Fibroblast of mammary gland (primary cell): ENCODE measurements at places on chromosomes 6 and 20.

GRCh38 chr6:27668442-27669294 lies 195.8 kb upstream of the ZNF184 start:
- DNase-seq: peak; percentile 73

DNA sequence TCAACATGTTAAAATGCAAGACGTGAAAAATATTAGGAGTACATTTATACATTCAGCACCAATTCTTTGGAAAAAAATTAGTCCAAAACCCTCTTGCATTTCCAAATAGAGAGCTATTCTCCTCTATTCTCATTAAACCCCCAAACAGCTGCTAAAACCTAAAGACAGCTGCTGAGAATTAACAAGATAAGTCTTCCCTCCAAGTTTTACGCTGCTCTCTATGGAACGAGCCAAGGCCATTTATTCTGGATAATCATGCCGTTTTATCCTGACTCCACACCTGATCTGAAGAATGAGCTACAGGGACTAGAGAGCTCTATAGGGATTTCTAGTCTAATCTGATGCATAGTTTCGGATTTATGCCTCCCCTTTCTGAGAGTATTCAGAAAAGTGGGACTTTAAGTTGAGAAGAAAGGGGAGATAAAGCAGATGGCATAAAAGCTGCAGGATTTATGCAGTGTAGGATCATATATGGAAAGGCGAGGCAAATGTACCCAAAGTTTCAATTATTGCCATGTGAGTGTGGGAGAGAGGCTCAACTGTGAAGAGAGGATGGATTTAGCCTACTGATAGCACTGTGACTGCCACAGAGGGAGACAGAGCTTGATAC lies 64.7 kb upstream of the HS3ST5 start:
- DNase-seq: no peak

- DNase-seq: no peak
These were observed 52.5 kb downstream of the PRND start for GRCh38 chr20:4774207-4774606.

DNA sequence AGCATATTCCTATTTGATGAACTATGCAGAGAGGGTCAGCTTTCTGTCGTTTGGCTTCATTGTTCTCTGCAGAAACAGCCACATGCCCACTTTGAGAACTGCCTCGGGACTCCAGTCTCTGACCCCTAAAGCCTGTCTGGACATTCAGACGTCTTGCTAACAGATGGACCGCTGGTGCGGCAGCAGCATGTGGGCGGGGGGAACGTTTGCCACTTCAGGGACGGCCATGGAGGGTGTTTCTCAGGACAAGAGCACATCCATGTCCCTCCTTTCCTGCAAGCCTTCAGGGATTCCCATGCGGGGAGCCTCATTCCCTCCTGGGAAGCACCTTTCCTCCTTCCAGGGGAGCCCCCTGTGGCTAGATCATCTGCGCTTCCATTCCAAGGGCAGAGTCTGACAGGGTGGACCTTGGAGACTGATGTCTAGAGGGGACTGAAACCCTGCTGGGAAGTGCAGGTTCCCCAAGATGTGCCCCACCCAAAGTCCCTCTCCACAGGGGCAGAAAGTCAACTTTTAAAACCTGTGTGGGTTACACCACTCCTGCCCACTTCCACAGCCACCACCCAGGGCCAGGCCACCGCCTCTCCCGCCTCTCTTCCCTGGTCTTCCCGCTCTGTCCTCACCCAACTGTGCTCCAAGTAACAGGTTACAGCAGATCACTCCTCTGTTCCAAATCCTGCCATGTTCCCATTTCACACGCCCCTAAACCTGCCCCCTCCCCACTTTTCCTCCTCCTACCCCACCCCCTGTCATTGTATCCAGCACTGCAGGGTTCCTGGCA lies 94.8 kb upstream of the PMEPA1 start:
- no peak for DNase-seq
